ENCODE measurements at places on chromosomes 5 and 9.

DNA sequence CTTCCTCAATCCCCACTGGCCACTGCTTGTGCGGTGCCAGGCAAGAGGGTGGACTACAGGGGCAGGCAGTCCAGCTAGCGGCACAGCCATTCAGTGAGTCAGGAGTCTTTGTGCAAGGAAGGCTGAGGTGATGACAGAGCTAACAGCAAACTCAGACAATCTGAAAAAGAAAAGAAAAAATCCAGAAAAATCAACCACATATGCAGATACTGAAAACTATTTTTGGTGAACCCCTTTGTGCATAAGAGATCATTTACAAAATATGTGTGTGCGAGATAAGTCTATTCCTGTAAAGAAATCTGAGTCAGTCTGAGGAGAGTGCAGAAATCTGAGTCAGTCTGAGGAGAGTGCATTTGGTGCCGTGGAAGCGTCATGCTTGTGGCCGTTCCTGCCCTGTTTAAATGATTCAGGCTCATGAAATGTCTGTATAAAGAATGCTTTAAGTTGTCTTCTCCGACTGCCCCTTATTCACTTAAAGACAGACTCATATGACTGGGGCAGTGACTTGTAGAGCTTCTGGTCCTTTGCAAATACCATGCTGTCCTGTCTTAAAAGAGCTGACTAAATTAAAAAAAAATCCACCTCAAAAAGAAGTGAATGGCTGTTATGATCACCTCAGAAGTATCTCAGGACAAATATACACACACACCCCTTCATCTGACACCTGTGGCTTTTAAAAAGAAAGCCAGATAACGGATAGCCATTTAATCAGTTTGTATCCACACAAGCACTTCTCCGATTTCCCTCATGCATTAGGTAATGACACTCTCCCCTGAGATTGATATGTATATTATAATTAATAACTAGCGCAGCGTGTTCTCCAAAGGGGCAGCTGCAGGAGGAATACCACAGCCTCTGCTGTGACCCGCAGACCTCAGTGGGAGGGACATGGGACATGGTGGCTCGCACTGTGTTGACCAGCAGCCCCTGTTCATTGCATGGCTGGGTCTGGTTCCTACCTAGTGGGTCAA, 47.3 kb downstream of the TRIO start:
- DNase-seq, result no peak

GRCh38 chr5:138953387-138954256, 78.5 kb upstream of the LRRTM2 start:
- DNase-seq, result no peak

DNA sequence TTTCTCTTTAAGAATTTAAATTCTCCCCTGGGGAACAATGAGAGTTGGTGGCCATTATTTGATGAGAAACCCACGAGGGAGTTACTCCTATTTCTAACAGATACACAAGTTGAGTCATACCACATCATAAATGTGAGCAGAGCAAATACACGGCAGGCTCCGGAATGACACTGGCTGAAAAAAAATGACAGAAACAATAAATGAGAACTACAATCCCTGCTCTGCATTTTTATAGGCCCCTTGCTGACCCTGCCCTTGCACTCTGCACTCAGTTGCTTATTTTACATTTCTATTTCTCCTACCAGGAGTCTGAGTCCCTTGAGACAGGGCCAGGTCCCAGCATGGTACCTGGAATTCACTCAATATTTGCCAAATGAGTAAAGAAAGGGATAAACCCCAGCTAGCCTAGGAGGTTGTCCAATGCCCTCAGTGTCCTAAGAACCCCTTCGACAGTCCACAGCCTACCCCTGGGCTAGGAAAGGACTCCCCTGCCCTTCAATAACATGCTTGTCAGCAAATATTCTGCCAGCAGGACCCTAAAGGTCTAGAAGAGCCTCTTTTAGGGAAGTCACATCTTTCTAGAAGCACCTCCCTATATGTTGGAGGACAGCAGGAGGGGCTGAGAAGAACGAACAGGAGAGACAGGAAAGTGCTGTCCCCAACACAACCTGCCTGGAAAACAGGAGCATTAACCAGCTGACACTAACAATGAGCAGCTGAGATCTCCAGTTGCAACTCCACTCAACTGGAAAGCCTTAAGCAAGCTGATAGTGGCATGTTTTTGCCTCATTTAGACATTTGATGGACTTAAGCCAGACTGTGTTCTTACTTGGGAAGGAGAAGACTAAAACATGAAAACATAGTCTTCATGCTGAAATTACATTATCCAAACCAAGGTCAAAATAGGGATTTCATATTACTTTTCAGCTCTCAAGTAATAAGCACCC, 191.2 kb downstream of the ACTL7B start:
- no peak for DNase-seq

DNA sequence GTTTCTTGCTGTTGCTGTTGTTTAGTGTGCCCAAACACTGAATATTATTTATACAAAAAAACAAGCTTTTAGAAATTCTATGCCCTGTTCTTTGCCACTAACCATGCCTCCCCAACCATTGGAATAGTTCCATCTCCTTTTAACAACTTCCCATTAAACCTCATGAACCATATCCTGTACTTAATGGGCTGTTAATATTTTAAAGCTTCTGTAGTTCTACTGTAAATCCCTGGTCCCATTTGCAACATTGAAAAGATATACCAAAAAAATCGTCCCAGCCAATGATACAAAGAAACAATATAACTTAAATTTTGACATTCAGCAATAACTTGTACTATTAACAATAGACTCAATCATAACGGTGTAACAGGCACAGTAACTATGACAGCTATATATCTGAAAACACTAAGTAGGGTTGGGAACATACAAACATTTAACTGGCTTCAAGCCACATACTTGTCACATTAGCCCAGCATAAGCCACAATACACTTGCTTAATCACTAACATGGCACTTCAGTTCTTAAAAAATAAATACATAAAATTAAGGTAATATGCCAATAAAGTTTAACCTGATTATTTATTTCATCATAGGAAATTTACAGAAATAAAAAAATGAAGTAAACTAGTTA, 86.1 kb downstream of the ADAMTS6 start:
- DNase-seq, result no peak

DNA sequence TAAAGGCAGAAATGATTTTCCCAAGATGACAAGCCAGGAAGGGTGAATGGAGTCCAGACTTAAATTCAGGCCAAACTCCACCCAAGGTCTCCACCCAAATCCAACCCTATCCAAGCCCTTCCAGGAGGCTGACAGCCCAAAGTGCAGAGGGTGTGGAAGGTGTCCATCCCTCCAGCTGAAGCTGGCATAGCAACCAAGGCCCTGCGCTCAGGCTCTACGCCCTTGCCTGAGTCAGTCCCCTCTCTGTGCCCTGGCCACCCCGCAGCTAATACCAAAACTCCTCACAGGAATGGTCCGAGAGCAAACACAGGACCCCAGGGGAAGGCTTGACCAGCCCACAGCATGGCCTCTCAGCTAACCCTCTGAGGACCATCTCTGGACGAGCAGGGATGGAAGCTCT, 2.1 kb downstream of the SEPTIN8 start:
- no peak for DNase-seq

DNA sequence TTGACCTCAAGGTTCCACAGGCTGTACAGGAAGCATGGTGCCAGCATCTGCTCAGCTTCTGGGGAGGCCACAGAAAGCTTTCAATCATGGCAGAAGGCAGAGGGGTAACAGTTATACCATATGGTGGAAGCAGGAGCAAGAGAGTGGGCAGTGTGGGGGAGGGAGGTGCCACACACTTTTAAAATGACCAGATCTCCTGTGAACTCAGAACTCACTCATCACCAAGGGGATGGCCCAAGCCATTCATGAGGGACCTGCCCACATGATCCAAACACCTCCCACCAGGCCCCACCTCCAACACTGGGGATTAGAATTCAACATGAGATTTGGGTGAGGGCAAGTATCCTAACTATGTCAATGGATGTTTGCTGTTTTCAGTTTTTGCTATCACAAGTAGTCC, 16.2 kb downstream of the CYFIP2 start:
- no peak for DNase-seq

DNA sequence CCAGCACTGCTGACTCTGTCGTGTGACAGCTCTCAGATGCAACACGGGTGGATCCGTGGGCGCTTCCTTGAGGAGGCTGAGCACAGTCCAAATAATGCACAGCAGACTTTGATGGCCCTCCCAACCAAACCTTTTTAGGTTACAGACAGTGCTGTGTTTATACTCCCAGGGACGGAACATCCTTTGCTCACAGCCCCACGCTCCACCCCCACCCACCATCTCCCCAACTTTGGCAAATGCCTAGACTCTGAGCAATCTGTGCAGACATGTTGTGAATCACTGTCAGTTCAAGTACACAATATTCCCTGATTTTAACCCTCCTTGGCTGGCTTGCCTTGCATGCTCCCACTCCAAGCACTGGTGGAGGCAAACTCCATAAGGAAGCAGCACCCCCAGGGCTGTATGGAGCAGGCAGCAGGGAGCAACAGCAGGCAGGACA, 324.6 kb downstream of the MLLT3 start:
- DNase-seq, result no peak

DNA sequence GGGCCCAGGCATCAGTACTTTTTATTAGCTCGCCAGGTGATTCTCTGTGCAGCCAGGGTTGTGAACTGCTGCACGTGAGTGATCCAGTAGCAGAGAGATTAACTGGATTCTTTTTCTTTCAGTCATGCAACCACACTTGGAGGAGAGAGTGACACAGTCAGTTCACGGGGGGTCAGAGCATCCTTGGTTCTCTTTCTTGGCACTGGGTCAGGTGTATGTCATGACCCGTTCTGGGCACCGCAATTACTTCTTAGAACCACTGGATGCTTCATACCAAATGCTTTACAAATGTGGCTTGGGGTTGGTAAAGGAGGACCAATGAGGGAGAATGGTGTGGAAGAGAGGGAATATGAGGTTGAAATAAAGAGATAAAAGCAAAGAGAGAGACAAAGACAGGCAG, 368.7 kb downstream of the MLLT3 start:
- DNase-seq, result no peak

GRCh38 chr5:78399116-78399515, 38.7 kb downstream of the SCAMP1 start:
- no peak for DNase-seq

DNA sequence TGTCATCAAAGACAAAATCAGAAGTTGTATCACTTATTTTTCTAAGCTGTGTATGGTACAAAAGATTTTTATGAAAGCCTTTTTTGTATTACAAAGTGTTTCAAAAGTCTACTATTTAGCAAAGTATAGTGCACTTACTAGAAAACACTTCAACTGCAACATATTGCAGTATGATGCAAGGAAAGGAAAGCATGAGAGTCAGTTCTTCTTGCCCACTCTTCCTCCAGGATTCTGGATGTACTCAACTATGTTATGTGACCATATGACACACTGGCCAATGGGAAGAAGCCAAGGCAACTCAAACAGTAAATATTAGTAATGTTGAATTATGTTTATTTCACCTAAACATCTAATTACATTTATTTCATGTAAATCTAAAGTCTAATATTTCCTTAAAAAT, 49.5 kb upstream of the TYRP1 start:
- DNase-seq, result no peak

DNA sequence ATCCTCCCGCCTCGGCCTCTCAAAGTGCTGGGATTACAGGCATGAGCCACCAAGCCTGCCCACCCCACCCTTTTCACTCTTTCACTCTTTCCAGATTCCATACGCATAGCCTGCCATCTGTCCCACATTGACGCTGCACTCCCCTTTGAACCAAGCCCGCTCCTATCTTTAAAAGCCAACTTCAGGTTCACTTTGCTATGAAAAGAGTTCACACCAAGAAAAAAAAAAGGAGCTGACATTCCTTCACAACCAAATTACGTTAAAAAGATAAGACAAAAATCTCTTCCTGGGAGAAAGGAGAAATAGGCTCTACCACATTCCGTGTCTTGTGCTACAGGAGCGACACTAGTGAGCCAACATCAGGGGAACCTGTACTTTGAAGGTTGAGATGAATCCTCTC, 41.5 kb downstream of the DMRT1 start:
- no peak for DNase-seq

DNA sequence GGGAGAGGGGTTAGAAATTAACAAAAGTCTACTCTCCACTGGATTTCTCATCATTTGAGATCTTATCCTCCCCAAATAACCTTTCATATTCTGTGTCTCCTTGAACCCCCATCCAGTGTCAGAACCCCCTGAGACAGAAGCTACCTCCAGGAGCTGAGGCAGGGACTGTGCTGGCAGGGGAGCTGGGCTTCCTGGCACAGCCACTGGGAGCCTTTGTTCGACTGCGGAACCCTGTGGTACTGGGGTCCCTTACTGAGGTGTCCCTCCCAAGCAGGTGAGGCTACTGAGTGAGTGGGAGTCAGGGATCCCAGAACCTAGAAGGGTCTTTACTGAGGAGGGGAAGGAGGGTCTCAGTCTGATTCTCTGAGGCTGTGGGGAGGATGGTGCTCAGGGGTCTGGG, 1.9 kb downstream of the SLC4A9 start:
- DNase-seq, result no peak

DNA sequence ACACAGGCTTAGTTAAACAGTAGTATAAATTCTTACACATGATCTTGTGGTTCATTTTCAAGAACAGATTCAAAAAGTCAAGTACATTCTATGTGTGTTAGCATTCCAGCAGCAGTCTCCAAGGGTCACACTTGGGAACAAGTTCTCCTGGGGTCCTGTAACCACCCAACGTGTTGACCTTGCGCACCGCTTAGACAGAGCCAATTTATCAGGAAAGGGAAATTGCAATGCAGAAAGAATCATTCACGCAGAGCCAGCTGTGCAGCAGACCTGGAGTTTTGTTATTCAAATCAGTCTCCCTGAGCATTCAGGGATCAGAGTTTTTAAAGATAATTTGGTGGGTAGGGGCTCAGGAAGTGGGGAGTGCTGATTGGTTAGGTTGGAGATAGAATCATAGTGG, 8.5 kb upstream of the RXFP3 start:
- DNase-seq, result no peak

- DNase-seq, result no peak
Measured at GRCh38 chr5:5810461-5810860, 388.0 kb downstream of the ICE1 start.

GRCh38 chr9:131036071-131036470, 27.1 kb downstream of the LAMC3 start:
- no peak for DNase-seq

- no peak for DNase-seq
Measured at GRCh38 chr5:33195431-33196165, 245.2 kb upstream of the TARS1 start.

GRCh38 chr9:94181408-94182181, 77.5 kb upstream of the ZNF169 start:
- DNase-seq, result no peak

DNA sequence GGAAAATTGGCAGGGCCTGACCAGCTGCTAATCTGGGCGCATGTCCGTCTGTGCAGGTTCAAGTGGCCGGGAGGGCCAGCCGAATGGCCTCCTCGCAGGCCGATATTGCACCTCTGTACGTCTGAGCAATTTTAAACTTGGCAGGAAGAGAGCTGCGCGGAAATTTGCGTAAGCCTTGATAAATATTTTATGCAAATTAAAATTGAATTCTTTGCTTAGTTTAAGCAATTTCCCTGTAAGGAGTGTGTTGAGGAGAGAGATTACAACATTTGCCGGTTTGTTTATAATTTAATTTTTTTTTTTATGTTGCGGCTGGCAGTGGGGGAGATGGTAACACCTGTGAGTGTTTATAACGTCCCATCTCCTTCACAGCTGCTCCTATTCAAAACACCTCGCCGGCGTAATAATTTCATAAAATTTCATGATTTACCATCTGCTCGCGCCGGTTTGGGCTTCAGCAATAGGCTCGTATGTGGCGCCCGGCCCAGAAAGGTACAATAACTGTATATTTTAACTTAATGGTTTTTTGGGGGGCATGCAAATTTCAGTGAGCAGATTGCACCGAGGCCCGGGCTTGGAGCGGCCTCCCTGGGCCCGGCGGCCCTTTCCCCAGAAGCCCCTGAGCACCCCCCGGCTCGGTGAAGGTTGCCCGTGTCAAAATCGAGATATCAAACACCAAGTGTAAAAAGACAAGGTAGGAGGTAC, 269.4 kb upstream of the MVB12B start:
- no peak for DNase-seq

All from ELF-1 (cell line).